HAP-1 (cell line): ENCODE measurements at places on chromosomes 12 and 14.

- no peak for DNase-seq
Observed at GRCh38 chr12:53803703-53804102, 51.9 kb upstream of the CISTR start.

DNA sequence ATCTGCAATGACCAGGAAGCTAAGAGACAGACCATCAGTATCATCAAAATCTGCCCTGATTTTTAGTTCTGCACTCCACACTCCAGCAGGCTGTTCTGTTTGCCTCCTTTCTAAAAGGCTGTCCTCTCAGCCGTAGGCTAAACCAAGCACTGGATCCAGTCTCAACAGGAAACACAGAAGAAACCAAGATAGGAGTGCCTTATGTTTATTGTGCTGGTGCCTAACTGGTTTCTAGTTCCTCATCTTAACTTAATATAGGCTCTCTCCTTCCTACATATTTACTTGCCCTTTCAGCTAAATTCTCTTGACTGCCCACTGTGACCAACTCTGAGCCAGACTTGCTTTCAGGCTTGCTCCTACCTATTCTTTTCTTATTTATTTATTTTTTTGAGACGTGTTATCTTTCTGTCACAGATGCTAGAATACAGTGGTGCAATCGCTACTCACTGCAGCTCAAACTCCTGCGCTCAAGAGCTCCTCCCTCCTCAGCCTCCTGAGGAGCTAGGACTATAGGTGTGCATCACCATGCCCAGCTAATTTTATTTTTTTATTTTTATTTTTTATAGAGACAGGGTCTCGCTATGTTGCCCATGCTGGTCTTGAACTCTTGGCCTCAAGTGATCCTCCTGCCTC lies 30.8 kb downstream of the GALNT4 start:
- DNase-seq = no peak

DNA sequence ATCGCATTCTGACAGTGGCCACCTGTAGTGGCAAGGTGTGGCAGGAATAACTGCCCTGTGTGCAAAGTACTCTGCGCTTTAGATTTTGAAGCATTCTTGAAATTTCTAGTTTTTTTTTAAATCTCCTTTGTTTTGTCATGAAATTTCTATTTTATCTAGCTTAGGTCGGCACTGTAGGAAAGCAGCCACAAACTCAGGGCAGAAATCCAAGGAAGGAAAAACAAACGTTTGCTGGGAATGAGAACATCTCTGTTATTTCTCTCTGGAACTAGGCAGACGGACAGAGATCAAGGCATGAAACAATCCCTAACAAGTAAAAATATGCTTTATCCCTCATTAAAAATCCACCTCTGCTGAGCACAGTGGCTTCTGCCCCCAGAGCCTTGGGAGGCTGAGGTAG lies 1.3 kb upstream of the NR2C1 start:
- no peak for DNase-seq

- DNase-seq = no peak
Observed at GRCh38 chr12:132030367-132031038, 80.8 kb downstream of the EP400 start.

DNA sequence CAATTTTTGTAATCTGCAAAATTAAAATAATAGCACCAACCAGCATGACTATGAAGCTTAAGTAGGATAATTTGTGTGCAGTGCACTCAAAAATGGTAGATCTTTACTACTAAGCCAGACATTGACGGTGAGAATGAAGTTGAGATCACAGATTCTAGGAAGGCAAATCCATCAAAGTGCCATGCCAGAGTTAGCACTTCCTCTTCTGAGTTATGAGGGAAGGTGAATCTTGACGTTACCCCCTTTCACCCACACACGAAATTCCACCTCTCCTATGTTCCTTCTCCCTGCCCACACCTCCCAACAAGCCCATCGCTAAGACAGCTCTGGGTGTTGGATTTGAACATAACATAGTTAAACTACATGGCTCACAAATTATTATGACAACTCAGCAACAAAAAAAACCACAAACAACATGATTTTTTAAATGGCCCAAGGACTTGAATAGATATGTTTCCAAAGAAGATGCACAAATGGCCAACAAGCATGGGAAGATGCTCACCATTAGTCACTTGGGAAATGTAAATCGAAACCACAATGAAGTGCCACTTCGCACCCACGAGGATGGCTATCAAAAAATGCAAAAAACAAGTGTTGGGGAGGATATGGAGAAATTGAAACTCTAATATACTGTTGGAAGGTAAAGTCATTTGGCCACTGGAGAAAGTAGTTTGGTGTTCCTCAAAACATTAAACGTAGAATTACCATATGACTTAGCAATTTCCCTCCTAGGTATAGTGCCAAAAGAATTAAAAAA lies 119.3 kb upstream of the RAP1B start:
- no peak for DNase-seq

GRCh38 chr14:64561631-64562030 lies 11.9 kb downstream of the PPP1R36 start:
- DNase-seq = no peak

- no peak for DNase-seq
Observed at GRCh38 chr14:25044106-25044698, 5.7 kb downstream of the STXBP6 start.

DNA sequence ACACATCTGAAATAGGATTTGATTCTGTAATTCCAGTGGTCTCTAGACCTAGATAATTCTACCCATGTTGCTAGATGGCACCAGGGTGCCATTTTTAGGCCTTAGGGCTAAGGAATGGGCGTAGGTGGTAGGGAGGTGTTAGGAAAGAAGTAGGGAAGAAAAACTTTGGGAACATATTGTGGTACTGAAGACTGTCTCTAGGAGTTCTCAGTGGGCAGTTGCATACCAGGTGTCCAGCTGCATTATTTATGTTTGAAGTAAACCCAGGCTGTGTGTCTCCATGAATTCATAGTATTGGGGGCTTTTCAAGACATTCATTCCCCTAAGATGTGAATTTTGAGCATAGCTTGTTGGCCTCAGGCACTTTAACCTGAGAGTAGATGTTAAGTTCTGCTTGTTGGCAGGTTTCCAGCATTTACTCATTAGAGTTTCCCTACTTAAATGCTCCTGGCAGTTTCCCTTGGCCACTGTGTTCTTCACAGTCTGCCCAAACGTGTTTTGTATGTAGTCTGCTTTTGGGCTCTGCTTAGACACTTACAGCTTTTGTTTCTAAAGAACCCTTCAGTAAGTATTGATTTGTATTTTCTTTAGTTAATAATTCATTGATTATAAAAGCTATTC lies 31.5 kb upstream of the CCT2 start:
- DNase-seq = peak; percentile 36

- peak; percentile 36 for DNase-seq
Observed at GRCh38 chr12:125159702-125160101, 94.5 kb downstream of the AACS start.

GRCh38 chr14:60839657-60840056 lies 105.1 kb downstream of the MNAT1 start:
- no peak for DNase-seq

DNA sequence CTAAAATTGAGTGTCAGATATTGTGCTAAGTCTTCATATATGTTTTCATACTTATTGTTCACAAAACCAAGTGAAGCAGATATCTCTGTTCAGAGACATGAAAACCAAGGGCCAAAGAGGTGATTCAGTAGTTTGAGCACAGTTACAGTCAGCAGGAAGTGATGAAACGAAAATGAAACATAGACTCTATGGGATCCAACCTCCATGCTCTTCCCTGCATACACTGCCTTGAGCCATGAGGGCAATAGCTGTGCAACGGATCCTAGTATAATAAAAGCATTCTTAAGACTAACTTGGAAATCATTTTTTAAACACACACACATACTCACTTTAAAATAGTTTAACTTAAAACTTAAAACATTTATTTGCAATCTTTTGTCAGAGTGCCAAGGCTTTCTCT lies 27.9 kb downstream of the ESR2 start:
- DNase-seq = no peak

- no peak for DNase-seq
Observed at GRCh38 chr12:61991661-61992060, 268.5 kb upstream of the USP15 start.

- peak; percentile 44 for DNase-seq
Observed at GRCh38 chr14:55122440-55122986, 6.5 kb upstream of the LGALS3 start.
